ENCODE measurements at places on chromosomes 13 and 19.

DNA sequence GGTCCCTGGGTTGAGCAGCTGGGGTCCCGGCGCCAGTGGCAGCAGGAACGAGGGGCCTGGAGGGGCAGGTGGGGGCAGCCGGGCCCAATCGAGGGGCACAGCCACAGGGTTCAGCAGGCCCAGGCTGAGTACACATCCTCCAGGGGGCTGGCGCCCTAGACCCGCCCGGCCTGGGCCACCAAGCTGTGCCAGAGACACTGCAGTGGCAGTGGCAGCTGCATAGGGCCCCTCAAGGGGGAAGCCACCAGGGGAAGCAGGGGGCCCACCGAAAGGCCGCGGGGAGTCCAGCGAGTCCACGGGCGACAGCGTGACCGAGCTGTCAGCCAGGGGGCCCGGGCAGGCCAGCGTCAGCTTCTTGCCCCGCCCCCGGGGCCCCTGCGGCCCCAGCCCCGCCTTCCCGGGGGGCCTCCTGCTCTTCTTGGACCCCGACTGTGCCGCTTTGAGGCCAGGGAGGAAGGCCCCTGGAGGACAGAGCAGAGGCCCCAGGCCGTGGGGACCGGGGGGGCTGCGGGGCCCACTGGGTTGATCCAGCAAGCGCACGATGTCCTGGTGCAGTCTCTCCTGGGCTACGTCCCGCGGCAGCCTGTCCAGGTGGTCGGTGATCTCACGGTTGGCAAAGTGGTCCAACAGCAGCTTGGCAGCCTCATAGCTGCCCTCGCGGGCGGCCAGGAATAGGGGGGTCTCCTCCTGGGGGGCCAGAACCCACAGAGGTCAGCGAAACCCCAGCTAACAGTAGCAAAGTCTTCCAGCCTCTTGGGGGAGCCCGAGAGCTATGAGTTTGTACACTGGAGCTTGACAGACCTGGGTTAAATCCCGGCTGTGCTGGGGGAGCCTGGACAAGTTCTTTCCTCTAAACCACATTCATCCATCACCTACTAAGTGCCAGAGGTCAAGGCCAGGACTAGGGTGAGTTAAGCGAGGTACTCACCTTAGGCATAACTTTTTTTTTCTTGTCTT lies 39.5 kb downstream of the NOTCH3 start:
- DNase-seq: no peak

- DNase-seq: no peak
Measured at GRCh38 chr19:1754636-1755466, 1.5 kb downstream of the ONECUT3 start.

- DNase-seq: no peak
Measured at GRCh38 chr13:46181377-46181839, 569 bp downstream of the LCP1 start.

DNA sequence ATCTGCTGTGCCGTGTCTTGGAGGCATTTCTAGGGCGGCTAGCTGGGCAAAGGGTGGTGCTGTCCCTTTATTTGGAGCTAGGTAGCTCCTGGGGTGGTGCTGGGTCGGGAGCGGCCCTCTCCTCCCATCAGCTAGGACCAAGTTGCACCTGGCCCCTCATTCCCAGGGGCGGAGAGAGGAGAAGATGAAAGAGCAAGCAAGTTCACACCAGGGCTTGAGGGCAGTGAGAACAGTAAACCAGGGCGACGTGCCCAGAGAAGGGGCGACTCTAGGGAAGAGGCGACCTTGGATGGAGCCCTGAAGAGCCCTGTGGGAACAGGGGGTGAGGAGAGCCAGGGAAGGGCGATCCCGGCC lies 17.0 kb upstream of the KCNN1 start:
- no peak for DNase-seq

DNA sequence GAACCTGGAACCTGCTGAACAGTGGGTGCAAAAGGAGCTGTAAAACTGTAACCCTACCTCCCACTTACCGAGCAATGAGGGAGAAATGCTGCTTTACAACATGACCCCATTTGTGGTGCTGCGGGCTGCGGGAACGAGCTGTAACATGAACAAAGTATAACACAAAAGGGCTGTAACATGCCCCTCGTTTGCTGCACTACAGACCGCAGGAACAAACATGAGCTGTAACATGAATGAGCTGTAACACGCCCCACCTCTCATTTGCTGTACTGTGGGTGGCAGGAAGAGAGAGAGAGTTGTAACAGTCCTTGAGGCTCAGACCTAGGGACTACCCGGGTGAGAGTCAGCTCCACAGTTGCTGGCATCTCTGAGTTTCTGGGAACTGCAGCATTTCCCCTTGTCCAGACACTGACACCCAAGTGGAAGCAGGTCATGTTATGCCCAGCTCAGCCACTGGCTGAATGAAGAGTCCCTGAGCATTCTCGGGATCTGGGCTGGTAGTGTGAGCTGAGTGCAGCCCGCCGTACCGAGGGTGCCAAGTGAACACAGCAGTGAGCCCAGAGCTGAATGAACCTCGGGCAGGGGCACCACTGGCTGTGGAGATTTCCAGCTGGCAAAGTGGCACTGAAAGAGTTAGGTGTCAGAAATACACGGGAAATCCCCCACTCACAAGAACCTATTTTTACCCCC lies 1385.3 kb upstream of the SPRY2 start:
- no peak for DNase-seq
